ENCODE measurements at places on chromosomes 13 and 19.

GRCh38 chr13:95902741-95903140, 150.5 kb downstream of the UGGT2 start:
- DNase-seq, result no peak

GRCh38 chr13:38624822-38625221, 62.1 kb upstream of the FREM2 start:
- no peak for DNase-seq

- no peak for DNase-seq
Measured at GRCh38 chr13:41058295-41059070, 2.8 kb upstream of the WBP4 start.

DNA sequence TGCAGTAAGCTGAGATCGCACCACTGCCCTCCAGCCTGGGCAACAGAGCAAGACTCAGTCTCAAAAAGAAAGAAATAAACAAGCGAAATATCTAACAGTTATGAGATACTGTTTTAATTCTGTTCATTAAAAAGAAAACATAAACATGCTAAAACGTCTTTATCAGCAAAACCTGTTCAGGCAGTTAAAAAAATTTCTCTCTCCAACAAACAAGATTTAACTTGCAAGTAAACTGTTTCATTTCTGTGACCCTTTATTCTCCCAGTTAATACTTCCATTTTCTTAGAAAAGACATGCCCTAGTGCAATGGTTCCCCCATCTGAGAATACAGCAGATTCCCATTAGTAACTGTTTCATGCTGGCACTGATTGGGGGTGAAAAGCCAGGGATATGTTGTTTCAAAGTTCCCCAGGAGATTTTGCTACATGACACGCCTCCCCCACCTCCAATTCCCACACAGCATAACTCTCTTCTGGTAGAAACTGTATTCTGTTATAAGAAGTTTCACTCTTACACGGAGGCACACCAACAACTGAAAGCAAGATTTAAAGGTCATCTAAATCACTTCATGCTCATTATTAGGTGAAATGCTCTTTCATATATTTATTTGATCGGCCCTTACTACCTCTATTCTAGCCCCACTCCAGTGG, 24.4 kb downstream of the ELF1 start:
- DNase-seq, result no peak

GRCh38 chr13:26697069-26697955, 63.3 kb downstream of the GPR12 start:
- no peak for DNase-seq

- no peak for DNase-seq
Measured at GRCh38 chr19:55083004-55083850, 7.6 kb downstream of the EPS8L1 start.

- no peak for DNase-seq
Measured at GRCh38 chr19:1245494-1246264, 2.7 kb upstream of the MIDN start.

DNA sequence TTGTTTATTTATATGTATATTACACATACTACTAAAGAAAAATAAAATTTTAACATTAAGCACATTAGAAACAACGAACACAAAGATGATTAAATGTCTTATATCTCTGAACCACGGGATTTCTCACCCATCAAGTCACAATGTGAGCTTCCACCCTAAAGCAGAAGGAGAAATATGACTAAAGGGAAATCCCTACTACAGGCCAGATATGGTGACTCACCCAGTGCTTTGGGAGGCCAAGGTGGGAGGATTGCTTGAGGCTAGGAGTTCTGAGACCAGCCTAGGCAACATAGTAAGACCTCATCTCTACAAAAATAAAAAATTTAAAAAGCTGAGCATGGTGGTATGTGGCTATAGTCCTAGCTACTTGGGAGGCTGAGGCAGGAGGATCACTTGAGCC, 24.6 kb downstream of the DCT start:
- no peak for DNase-seq

DNA sequence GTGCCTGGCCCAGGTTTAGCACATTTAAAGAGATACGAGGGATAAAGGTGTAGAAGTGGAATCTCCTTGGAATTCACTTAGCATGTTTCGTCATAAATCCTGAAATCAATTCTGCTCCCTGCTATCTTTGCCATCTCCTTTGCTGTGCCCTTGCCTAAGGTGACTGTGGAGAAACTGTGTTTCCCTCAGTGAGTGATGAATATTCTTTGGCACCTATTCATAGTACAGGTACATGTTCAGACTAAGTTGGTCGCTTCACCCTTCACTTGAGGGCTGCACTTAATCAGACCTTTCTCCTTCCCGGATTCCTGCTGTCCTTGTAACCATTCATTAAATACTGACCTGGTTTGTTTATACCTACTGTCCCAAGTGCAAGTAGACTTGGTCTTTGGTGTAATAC, 17.8 kb downstream of the PCCA start:
- no peak for DNase-seq

DNA sequence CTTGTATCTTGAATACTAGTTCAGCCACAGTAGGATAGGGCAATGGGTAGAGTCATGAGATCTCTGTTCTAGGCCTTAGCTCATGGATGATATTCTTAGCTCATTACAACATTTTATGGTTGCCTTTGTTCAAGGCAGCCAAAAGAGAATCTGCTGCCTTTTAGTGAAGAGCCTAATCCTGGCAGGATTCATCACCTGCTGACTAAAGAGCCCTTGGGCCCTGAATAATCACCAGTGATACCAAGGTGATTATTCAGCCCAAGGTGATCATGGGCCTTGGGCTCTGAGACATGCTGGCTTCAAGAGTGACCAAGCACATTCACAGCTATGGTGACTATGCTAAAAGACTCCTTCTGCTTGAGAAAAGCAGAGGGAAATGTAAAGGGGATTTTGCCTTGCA, 143.3 kb upstream of the MYO16 start:
- no peak for DNase-seq

Data from HEK293T (cell line).